ENCODE measurements at places on chromosomes 6 and 20. TPM values are rescaled to one million over a fixed set of nuclear protein-coding genes. Genes with fewer than 3 reads are reported as not detected.

DLL1 gene
- total RNA-seq: 11.7 TPM

KIF3B gene
- total RNA-seq: 9.9 TPM

GRCh38 chr6:114432400-114432799 is 89.6 kb upstream of the HS3ST5 start:
- no peak for DNase-seq

FLOT1 gene
- total RNA-seq: 223 TPM

DNA sequence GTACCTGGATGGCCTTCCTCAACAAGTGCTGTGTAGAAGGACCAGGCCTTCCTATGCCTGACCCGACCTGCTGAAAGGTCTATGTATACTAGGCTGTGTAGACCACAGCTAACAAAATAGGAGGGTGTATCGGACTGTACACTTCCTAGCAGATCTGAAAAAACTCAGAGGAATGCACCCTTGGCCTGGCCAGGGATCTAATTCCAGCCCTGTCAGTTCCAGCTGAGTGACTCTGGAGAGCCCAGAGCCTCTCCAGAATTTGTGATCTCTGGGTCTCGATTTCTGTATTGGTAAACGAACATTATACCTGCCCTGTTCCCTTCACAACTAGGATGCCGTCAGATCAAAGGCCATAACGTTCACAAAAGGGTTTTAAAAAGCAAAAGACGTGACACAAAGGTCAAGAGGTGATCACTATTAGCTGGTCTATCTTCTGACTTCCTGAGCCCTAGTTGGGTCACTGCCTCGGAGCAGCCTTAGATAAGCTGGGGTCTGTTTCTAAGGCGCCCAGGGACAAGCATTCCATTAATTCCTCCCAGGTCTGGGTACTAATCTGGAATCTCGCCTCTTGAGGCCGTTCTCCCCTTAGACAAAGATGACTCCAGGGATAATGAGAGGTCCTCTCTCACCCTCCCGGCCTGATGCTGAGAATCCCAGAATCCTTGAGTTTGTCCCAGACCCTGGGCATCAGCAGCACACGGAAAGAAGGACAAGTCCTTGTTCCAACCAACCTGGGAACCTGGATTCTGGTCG is 13.9 kb downstream of the MTCH1 start:
- no peak for DNase-seq

DNA sequence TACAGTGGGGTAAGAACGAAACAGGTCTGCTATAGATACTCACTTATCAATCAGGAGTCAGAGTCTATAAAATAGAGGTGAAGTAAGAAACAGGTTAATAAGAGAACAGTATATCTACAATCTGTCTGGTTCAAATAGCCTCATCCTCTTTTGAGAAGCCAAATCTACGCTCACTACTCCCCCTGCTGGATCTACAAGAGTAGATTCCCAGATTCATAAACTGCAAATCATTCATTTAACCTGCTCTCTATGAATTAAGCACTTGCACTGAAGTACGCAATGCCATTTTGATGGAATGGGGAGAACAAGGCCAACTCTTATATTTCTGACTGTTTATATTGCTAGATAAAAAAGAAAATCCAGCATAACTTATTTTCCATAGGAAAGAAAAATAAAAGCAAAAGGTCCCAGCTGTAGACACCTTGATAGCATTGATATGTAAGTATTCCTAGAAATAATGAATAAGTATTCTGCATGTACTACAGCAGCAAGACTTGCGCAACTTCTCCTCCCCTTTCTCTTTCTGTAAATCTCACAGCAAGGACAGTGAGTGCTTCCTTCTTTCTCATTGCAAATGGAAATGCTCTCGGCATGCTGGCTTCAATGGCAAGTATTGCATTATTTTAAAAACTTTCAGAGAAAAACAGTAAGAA is 92.3 kb downstream of the RFX6 start:
- no peak for DNase-seq

- DNase-seq: no peak
Measured at GRCh38 chr6:24924580-24925356, 11.0 kb downstream of the RIPOR2 start.

DNA sequence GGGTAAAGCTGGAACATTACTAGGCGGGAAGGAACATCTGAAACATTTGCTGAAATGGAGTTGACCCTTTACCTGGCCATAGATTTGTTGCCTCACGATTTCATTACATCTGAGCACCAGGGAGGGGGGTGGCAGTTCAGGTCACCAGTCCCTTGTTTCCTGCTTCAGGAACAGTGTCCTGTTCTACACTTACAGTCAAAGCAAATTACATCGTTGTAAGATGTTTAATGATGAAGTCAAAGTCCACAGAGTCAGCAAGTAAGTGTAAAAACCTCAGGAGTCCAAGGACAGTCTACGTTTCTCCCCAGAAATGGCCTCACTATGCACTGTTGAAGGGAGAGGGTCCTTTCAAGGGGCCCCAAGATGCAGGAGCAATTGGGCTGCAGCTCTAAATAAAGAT is 8.9 kb upstream of the MICB start:
- no peak for DNase-seq

- no peak for DNase-seq
Measured at GRCh38 chr6:18314317-18314997, 50.1 kb upstream of the DEK start.

ZFP57 gene
- total RNA-seq: not detected

DNA sequence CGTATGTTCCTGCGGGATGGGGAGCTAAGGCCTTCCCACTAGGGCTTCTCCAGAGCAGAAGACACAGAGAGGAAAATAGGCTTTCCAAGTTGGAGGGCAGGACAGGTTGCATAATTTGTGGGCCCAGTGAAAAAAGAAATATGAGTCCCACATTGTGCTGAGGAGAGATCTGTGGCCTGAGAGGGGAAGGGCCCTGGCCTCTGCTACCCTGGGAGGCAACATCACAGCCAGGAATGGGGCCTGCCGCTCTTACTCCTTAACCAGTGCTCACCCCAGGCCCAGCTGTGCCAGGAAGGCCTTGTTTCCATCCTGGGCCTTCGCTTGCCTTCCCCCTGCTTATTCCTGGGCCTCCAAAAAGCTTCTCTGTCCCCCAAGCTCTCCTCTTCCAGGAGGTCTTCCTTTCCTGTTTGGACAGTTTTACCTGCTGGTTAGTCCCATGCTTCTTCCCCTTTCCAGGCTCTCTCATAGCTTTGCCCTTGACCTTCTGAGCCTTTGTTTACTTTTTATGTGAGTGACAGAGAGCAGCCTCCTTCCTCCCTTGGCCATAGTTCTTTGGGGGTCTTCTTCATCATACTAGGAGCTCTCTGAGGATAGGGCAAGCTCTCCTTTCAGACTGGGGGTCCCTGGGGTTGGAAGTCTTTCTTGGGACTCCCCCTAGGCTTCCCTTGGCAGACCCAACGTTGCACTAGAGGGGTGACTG is 26.2 kb upstream of the VEGFA start:
- DNase-seq: no peak

GRCh38 chr6:29827579-29828470 is at the start of gene HLA-G:
Gene HLA-G, plus strand, starts transcription at chr6:29827825. Its CDS starts 20 bp downstream, at chr6:29827845.
- no peak for DNase-seq

GRCh38 chr20:24610341-24611115 is 141.1 kb downstream of the SYNDIG1 start:
- no peak for DNase-seq

- no peak for DNase-seq
Measured at GRCh38 chr6:140554421-140554820, 1180.0 kb upstream of the CITED2 start.

TRAPPC3L gene
- total RNA-seq: not detected
